Kasumi-1 (cell line): ENCODE measurements at places on chromosomes 2 and 18.

DNA sequence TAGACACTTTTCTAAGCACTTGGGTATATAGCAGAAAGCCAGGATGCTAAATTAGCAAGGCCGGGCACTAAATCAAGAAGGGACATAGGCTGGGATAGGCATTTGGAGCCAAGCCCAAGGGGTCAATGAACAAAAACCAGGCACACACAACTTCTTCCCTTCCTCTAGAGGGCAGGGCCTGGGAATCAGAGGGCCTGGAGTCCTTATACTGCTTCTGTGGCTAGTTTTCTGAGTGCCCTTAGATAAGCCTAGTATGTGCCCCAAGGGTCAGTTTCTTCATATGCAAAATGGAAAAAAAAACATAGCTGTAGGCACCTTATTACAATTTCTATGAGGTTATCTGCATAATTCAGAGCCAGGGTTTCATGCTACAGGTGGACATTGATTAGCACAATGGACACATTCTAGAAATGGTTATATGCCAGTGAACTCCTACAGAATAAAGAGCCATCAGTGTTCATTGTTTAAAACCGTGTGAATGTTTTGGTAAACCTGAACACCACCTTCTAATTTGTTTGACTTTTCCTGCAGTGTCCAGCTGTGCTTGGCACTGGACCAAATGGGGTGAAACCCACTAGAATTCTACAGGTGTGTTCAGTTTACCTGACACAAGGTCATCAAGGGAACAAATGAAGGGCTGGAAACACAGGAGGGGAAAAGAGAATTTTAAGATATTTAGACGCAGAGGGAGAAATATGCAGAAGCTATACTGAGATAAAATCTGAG lies 49.6 kb downstream of the PAX8 start:
- DNase-seq: no peak

DNA sequence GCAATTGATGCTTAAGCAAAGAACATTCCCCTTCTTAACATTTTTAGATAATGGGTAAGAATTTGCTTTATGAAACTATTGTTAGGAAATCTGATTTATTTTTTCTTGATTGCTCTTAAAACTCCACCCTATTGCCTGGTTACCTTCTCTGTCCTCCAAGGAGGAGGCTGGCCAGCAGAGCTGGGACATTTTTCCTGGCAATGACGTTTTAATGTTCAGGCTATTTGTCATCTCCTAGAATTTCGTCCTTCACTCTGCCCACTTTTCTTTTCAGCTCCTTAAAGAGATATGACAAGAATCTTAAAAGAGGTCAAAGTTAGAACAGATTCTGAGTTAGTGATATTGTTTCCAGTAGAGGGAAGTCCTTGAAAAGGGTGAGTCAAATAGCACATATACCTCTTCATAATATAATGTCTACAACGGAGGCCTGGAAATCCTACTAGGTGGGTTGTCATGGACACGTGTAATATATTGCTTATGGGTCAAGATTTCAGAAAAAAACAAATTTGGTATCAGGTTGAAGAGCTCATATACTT lies 141.0 kb downstream of the CMPK2 start:
- no peak for DNase-seq

GRCh38 chr2:137966043-137966442 lies 1.8 kb downstream of the HNMT start:
- DNase-seq: no peak

GRCh38 chr2:217617616-217618022 lies 385.2 kb downstream of the TNS1 start:
- DNase-seq: no peak

DNA sequence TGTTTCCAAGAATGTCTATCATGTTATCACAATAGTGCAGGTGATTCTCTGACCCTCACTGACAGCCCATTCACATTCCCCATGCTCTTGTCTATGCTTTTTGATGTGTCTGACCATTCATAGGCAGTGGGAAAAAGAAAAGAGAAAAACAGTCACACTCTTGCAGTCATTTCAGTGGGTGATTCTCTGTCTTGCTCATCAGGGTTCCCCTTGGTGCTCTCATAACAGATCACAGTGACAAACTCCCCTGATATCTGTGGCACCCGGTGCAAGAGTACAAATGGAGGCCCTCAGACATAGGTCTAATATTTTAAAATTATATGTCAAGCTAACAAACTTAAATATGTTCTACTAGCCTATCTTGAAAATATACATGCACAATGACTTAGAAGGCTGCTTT lies 72.7 kb upstream of the PPP1CB start:
- no peak for DNase-seq

DNA sequence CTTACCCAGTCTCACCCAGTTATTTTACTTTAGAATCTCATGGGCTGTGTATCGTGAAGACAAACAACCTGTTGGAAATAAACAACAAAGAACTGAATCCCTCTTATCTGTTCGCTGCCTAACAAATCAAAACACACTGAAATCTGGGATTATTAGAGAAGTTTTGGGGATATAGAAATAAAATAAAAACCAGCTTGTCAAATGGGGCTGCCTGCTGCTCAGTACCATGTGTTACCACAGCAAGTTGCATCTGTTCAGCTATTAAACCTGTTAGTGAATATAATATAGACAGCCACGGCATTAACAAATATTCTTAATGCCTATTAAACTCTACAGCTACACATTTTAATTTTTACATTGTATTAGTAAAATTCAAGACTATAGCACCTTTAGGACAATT lies 810.8 kb downstream of the NRXN1 start:
- DNase-seq: no peak

GRCh38 chr2:157809212-157809611 lies 66.9 kb downstream of the ACVR1 start:
- no peak for DNase-seq

GRCh38 chr2:19351899-19352697 lies 6.3 kb downstream of the OSR1 start:
- DNase-seq: no peak

DNA sequence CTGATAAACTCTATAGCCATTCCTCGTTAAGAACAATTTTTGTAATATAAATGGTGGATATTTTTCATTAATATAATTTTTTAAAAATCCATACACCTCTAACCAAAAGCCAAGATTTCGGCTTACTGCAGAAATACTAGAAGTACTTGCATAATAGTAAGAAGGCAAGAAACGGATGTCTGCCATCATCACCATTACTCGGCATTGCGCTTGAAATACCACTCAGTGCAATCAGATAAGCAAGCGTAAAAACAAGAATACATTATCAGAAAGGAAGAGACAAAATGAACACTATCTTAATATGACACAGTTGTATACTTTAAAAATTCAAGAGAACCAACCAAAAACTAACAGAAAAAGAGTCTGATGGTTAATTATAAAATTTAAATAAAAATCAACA lies 15.2 kb upstream of the BOLA3 start:
- no peak for DNase-seq

- DNase-seq: no peak
These were observed 76.0 kb upstream of the RGPD5 start for GRCh38 chr2:109718139-109718538.

DNA sequence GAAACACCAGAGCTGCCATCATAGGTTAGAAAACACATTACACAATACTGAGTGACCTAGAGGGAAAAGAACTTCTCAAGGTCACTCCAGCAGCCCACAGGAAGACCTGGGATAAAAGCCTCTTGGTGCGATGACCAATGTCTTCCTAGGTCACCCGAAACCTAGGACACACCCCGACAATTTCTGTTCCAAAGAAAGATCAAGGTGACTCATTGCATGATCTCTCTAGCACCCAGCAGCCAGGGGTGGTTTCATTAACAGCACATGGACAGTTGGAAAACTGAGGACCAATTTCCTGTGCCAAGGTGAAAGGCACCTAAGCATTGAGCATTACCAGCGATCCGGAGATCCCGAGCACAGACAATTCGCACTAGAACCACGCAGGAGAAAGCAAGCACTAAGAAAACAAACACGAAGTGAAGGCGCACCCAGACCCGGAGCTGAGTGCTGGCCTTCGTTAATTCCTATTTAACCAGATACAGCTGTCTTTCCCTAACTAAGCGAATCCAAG lies 1.5 kb downstream of the CACNB4 start:
- DNase-seq: peak; percentile 67

- no peak for DNase-seq
These were observed 134.8 kb downstream of the DDX1 start for GRCh38 chr2:15726321-15727057.

- DNase-seq: no peak
These were observed 97.6 kb upstream of the CABLES1 start for GRCh38 chr18:23037646-23038045.

DNA sequence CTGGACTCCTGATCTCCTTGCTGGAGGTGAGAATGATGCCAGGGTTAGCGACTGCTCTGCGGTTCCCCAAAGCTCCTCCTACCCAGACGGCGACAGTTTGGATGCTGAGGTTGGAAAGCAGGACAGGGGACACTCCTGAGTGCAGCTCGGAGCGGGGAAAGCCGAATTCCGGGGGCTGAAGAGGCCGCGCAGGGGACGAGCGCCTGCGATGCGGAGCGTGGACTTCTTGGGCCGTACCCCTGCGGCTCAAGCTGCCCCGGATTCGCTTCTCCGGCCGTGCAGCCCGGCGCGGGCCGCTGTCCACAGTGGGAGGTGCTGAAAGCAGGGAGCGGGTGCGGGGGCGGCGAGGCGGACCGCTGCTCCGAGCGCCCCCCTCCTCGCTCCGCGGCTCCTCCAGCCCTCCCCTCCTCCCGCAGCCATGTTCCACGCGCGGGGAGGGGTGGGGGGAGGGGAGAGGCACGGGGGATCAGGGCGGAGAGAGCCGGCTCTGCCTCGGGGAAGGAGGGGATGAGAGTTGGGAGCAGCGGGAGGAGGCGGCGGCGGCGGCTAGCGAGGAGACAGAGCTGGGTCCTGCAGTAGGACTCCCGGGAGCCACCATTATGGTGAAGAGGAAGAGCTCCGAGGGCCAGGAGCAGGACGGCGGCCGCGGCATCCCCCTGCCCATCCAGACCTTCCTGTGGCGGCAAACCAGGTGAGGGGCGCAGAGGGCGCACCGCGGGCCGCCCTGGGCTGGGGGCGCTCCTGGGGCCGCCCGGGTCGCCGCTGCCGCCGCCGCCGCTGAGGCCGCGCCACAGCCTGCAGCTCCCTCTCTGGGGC lies at the start of gene UNC80:
Gene UNC80, plus strand, starts transcription at position 359 of the 816 bp plus-strand sequence. Its CDS starts 241 bp downstream, at position 600.
- no peak for DNase-seq

DNA sequence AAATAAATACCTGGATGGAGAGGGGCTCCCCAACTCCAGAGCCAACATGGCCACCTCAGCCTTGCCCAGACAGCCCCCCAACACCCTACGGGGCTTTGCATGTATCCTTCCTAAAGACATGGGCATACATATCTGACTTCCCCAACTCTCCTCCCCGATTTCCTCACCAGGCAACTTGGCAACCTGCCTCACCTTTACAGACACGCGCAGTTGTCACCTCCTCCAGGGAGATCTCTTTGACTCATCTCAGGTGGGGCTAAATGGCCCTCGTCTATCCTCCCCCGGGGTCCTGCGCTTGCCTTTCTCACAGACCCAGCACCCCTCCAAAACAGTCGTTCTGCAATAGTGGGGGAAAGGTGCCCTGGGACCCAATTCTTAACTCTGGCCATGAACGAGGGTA lies 10.6 kb upstream of the BIN1 start:
- no peak for DNase-seq

GRCh38 chr2:159922563-159922962 lies 124.6 kb upstream of the CD302 start:
- DNase-seq: no peak

DNA sequence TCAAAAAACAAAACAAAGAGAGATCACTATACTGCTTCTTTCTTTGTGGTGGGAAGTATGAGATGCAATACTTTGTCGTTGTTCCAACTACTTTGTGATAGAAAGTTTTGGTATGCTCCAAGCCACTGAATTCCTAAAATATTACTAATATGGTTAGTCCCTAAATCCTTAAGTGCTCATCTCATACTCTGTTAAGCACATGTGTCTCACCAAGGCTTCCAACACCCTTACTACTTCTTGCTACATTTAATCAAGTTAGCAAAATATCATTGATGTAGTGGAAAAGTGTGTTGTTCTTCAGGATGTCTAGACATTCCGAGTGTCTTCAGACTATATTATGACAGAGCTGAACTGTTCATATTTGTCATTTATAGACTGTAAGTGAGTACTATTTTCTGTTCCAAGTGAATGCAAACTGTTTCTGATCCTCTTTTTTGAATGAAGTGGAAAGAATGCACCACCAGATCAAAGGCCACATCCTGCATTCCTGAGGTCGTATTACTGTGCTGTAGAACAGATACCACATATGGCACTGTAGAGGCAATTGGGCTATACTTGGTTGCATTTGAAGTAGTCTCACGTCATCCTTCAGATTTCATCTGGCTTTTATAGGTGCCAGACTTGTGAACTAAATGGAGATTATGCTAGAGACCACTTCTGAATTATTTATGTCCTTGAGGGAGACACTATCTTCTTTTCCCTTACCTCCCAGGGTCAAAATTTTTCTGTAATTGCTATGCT lies 298.4 kb upstream of the ZNF521 start:
- no peak for DNase-seq

GRCh38 chr2:135252805-135253458 lies 200.8 kb downstream of the RAB3GAP1 start:
- no peak for DNase-seq

DNA sequence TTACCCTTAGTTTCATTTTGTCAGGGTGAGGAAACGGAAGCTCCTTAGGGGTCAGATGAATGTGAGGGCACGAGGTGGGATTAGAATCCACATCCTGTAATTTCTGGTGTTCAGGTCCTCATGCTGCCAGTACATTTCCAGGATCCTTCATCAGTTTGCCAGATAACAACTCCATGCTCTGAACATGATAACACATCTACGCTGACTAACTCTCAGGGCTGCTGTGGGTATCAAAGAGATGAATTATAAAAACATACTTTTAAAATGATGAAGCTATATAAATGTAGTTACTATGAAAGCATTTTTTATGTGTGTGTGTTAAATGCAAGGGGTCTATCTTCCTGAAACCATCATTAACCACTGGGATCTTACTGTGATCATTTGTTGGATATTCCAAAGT lies 325.9 kb downstream of the SLC8A1 start:
- no peak for DNase-seq

- peak; percentile 89 for DNase-seq
These were observed 60.2 kb upstream of the TXNDC2 start for GRCh38 chr18:9825571-9826073.

GRCh38 chr2:100945930-100946607 lies 56.0 kb upstream of the RPL31 start:
- no peak for DNase-seq

- no peak for DNase-seq
These were observed 41.2 kb downstream of the KIAA2012 start for GRCh38 chr2:202114291-202114690.

- DNase-seq: no peak
These were observed 119.6 kb downstream of the DDX1 start for GRCh38 chr2:15711126-15711860.

DNA sequence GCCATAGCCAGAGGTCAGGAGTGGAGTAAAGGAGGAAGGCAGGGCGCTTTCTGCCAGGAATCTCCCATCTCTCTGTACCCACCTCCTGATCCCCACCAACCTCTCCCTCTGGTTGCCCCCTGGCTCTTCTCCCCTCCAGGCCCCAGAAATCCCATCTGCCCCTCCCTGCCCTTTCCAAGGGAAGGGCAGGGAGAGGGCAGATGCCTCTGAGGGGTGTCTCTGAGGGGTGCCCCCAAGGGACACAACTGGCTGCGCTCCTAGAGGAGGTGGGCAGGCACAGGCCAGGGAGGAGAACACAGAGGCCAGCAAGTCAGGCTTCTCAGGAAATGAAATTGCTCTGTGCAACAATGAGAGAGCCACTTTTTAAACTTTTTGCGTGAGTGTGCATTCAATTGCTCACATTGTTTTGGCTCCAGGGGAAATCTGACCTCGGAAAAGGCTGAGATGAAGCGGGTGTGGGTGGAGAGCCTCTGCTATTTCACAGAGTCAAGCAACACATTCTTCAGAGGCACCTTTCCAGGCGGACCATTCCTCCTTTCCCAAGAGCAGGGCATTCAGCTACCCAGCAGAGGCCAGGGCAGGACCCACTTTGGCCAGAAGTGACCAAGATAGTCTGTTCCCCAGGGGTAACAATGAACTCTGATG lies 125.5 kb downstream of the SMAD7 start:
- no peak for DNase-seq
